ENCODE measurements at places on chromosomes 5 and 9.

GRCh38 chr5:132498686-132499271 lies 8.2 kb upstream of the IRF1 start:
- H3K36me3 ChIP-seq, result no peaks in the 10 kb centered on the region
- no peak for DNase-seq
- H3K4me3 ChIP-seq, result no peak overlapping the region
- H3K27me3 ChIP-seq, result no peaks in the 10 kb centered on the region

DNA sequence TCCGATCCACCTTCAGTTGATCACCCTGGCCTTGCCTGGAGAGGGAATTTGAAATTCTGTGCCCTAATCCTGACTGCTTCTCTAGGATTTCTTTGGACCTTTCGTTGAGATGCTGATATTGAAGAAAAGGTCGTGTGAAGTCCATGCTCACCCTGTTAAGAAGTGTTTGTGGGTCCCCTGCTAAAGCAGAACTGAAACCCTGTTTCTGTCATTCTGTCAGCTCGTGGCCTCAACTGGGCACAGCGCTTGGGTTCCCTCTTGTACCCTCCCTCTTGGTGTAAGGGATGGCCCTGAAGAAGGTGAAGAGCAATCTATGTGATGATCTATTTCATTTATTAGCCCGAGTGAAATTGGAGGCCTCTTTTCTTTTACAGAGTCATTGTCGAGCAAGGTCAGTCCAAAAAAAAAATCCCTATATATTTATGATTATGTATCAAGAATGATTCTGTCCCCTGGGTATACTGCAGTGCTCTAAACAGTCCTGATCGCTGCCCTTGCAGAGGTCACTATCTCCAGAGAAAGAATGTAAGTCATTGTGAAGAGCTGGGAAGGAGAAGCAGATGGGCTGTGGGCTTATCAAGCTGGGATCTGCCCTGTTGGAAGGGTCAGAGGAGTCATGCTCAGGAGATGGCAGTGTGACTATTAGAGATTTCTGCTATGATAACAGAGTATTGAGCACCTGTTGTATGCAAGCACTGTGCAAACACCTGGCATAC lies 56.1 kb downstream of the WWC1 start:
- no peaks in the 10 kb centered on the region for H3K27me3 ChIP-seq
- H3K4me1 ChIP-seq, result no peaks in the 10 kb centered on the region
- no peaks in the 10 kb centered on the region for H3K36me3 ChIP-seq
- H3K4me3 ChIP-seq, result no peak overlapping the region
- DNase-seq, result no peak

DNA sequence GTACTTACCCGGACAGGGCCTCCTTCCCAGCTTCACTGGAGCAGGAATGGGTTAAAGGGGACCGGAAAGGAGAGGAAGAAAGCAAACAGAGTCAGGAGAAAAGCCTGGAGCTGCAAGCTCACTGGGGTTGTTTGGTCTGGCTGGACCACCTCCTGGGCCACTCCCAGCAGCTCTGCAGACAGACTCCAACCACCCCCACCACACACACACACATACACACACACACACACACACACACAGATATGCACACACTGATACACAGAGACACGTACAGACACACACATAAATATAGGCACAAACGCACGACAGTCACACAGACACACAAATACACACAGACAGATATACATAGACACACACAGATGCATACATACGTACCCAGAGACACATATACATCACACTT lies 34.9 kb upstream of the SYNPO start:
- H3K27ac ChIP-seq, result no peak overlapping the region
- H3K27me3 ChIP-seq, result no peaks in the 10 kb centered on the region
- H3K36me3 ChIP-seq, result no peaks in the 10 kb centered on the region
- no peak overlapping the region for H3K4me3 ChIP-seq
- H3K4me1 ChIP-seq, result peaks cover 5% of the 10 kb centered on the region

GRCh38 chr5:107580889-107581820 lies 89.6 kb downstream of the EFNA5 start:
- H3K27me3 ChIP-seq, result no peaks in the 10 kb centered on the region
- H3K4me3 ChIP-seq, result no peak overlapping the region
- H3K27ac ChIP-seq, result no peak overlapping the region
- H3K36me3 ChIP-seq, result no peaks in the 10 kb centered on the region
- H3K4me1 ChIP-seq, result no peaks in the 10 kb centered on the region

DNA sequence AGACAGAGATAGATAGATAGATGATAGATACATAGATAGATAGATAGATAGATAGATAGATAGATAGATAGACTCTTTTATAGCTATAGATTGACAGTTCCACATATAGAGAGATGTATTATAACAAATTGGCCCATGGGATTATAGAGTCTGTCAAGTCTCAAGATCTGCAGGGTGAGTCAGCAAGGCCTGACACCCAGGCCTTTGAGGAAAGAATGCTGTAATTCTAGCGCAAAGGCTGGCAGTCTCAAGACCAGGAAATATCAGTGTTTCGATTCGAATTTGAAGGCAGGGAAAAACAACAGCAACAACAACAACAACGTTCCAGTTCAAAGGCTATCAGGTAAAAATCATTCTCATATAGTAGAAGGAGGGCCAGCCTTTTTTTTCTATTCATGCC lies 339.2 kb upstream of the CDH9 start:
- H3K4me1 ChIP-seq, result no peaks in the 10 kb centered on the region
- H3K27ac ChIP-seq, result no peak overlapping the region
- no peaks in the 10 kb centered on the region for H3K27me3 ChIP-seq
- H3K4me3 ChIP-seq, result no peak overlapping the region

DNA sequence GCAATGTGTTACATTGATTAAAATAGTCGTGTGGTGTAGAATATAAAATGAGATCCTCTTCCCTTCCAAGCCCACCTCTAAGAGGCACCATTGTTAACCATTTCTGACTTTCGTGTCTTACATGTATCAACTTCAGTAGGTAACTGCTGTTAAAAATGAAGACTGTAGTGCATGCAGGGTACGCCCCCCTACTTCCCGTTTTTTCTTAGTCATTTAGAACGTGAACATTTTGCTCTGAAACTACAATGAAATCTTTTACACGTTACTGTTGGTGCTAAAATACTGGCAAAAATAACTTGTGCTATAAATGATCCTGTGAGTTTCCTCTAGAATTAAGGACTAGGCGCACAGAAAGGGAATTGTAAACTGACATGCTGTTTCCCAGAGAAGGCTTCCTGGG lies 41.5 kb downstream of the WNK2 start:
- H3K4me3 ChIP-seq, result no peak overlapping the region
- H3K36me3 ChIP-seq, result no peaks in the 10 kb centered on the region
- peaks cover 8% of the 10 kb centered on the region for H3K27me3 ChIP-seq
- no peak for DNase-seq

DNA sequence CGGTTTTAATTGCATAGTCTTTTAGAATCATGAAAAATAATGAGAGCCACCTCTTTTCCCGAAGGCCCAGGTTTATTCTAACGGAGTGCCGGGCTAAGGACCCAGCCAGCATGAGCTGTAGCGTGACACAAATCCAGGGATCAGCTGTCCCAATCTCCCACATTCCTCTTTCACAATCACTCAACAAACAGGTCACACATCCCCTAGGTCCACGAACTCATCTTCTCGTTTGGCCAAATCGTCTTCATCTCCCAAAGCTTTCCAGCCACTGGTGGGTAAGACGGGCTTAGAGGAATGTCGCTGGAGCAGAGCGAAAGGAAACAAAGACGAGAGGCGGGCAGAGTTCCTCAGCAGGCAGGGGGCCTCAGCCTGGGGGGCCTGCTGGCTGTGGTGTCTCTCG lies 55.5 kb upstream of the GOLPH3 start:
- no peak for DNase-seq
- H3K36me3 ChIP-seq, result peaks cover 62% of the 10 kb centered on the region
- H3K27ac ChIP-seq, result peak overlapping the region; percentile 14

- peak overlapping the region; percentile 0 for H3K27ac ChIP-seq
- H3K36me3 ChIP-seq, result peaks cover 11% of the 10 kb centered on the region
- no peaks in the 10 kb centered on the region for H3K27me3 ChIP-seq
- DNase-seq, result peak; percentile 57
Measured at GRCh38 chr5:177071666-177072385, 14.9 kb upstream of the FGFR4 start.

- H3K4me3 ChIP-seq, result peak overlapping the region; percentile 70
- H3K27ac ChIP-seq, result peak overlapping the region; percentile 93
- no peak for DNase-seq
- H3K4me1 ChIP-seq, result peaks cover 27% of the 10 kb centered on the region
Measured at GRCh38 chr9:88312045-88312444, 76.2 kb upstream of the SPIN1 start.

GRCh38 chr9:18969128-18969527 lies 63.9 kb downstream of the SAXO1 start:
- H3K36me3 ChIP-seq, result no peaks in the 10 kb centered on the region
- no peak overlapping the region for H3K27ac ChIP-seq
- DNase-seq, result no peak
- H3K4me3 ChIP-seq, result no peak overlapping the region
- no peaks in the 10 kb centered on the region for H3K4me1 ChIP-seq

DNA sequence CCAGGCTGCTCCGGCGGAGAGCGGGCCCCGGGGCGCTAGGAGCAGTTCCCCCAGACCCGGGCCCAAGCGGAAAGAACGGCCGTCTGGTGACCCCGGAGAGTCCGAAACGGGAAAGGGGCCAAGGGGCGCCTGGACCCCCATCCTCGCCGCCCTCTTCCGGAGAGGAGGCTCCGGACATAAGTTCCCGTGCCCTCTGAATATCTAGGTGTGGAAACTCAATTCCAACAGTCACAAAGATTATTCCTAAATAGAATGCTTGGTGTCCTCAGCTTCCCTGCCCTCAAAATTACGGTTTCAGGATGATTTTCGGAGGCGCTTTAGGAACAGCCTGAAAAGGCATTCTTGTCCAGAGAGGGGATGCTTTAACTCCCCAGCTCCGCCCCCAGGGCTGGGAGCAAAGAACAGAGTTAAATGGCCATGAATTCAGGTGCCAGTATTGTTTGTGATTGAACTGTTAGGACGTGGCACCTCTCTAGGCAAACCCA lies 681 bp upstream of the LHFPL2 start:
- H3K27ac ChIP-seq, result no peak overlapping the region
- peaks cover 36% of the 10 kb centered on the region for H3K4me1 ChIP-seq
- peak overlapping the region; percentile 32 for H3K4me3 ChIP-seq
- peaks cover 5% of the 10 kb centered on the region for H3K27me3 ChIP-seq
- peaks cover 9% of the 10 kb centered on the region for H3K36me3 ChIP-seq

GRCh38 chr5:151225475-151225874 lies 1.6 kb upstream of the CCDC69 start:
- no peak for DNase-seq
- H3K27me3 ChIP-seq, result no peaks in the 10 kb centered on the region
- peaks cover 16% of the 10 kb centered on the region for H3K36me3 ChIP-seq
- H3K4me1 ChIP-seq, result peaks cover 55% of the 10 kb centered on the region

DNA sequence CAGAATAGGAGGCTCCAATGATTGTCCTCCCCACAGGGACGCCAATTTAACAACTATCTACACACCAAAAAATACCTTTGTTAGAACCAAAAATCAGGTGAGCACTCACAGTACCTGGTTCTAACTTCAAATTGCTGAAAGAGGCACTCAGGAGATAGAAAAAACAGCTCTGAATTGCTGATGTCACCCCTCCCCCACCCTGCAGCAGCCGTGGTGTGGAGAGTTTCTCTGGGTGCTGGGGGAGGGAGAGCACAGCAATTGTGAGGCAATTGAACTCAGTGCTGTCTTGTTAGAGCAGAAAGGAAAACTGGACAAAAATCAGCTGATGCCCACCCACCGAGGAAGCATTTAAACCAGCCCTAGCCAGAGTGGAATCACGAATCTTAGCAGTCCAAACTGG lies 41.8 kb downstream of the TNFSF8 start:
- H3K36me3 ChIP-seq, result peaks cover 10% of the 10 kb centered on the region
- no peaks in the 10 kb centered on the region for H3K27me3 ChIP-seq
- DNase-seq, result no peak
- H3K4me1 ChIP-seq, result peaks cover 41% of the 10 kb centered on the region
- no peak overlapping the region for H3K27ac ChIP-seq

- H3K36me3 ChIP-seq, result no peaks in the 10 kb centered on the region
- peaks cover 3% of the 10 kb centered on the region for H3K4me1 ChIP-seq
- no peak for DNase-seq
- no peak overlapping the region for H3K4me3 ChIP-seq
- H3K27me3 ChIP-seq, result no peaks in the 10 kb centered on the region
Measured at GRCh38 chr5:125394661-125395280, 648.3 kb upstream of the ZNF608 start.

GRCh38 chr5:154437281-154437965 lies 8.4 kb upstream of the SAP30L start:
- no peaks in the 10 kb centered on the region for H3K27me3 ChIP-seq
- no peak overlapping the region for H3K4me3 ChIP-seq
- H3K27ac ChIP-seq, result no peak overlapping the region
- peaks cover 63% of the 10 kb centered on the region for H3K36me3 ChIP-seq

DNA sequence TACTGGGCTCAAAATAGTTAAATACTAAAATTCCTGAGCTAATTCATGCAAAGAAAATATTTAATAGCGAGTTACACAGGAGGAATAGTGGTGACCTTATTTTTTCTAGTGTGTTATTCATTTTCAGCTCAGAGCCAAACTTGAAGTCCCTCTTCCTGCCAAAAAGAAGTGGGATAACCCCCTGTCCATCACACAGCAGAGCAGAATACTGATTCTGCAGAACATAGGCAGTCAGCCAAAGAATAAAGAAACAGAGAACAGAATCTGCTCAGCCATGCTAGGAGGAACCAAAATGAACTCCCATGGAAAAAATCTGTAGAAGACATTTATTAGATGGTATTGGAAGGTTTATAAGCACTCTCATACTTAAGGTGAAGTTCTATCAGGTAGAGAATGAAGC lies 49.4 kb upstream of the GRIN3A start:
- H3K4me3 ChIP-seq, result no peak overlapping the region
- H3K4me1 ChIP-seq, result no peaks in the 10 kb centered on the region
- H3K27me3 ChIP-seq, result peaks cover 5% of the 10 kb centered on the region
- DNase-seq, result no peak

GRCh38 chr5:42301349-42301748 lies 121.9 kb upstream of the GHR start:
- no peaks in the 10 kb centered on the region for H3K36me3 ChIP-seq
- H3K27ac ChIP-seq, result no peak overlapping the region
- no peaks in the 10 kb centered on the region for H3K27me3 ChIP-seq
- H3K4me3 ChIP-seq, result no peak overlapping the region

DNA sequence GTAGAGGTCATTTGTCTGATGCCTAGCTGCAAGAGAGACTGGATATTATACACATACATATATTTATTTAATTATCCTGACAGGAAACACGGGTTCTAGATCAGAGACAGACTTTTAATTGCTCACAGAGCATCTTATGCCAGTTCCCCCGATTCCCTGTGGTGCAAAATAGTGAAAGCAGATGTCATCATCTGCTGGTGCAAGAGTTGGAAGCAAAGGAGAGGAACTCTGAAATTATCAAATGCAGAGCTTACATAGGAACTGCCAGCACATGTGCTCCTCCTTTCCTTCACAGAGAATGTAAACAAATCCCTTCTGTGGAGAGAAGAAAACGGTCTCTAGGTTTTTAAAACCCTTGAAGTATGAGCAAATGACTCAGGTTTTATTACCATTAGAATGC lies 69.3 kb downstream of the DTWD2 start:
- no peak overlapping the region for H3K4me3 ChIP-seq
- H3K27me3 ChIP-seq, result no peaks in the 10 kb centered on the region
- H3K36me3 ChIP-seq, result peaks cover 7% of the 10 kb centered on the region
- no peak overlapping the region for H3K27ac ChIP-seq
- DNase-seq, result no peak

GRCh38 chr9:93329629-93330280 lies 121.7 kb upstream of the FAM120A start:
- no peaks in the 10 kb centered on the region for H3K36me3 ChIP-seq
- H3K4me3 ChIP-seq, result no peak overlapping the region
- DNase-seq, result no peak
- no peaks in the 10 kb centered on the region for H3K4me1 ChIP-seq
- H3K27ac ChIP-seq, result no peak overlapping the region

GRCh38 chr5:61966997-61967396 lies 339.0 kb upstream of the KIF2A start:
- no peaks in the 10 kb centered on the region for H3K4me1 ChIP-seq
- H3K27me3 ChIP-seq, result peaks cover 12% of the 10 kb centered on the region
- no peak overlapping the region for H3K4me3 ChIP-seq

All from stimulated activated naive B cell treated with anti-CD40 and anti-IgM and Interleukin-4, amounts not matched to agents 10 μg/mL and 1 μg/mL and 100 μg/mL, for 72 hours (primary cell).